ENCODE measurements at places on chromosomes 11 and 22. TPM values are rescaled to one million over a fixed set of nuclear protein-coding genes. Genes with fewer than 3 reads are reported as not detected.
A peak's percentile ranks its signal among the peaks of the same experiment; 100 is the strongest.

Gene GUCY1A2
- total RNA-seq, result 0.19 TPM

Gene FOLR2
- not detected for total RNA-seq

DNA sequence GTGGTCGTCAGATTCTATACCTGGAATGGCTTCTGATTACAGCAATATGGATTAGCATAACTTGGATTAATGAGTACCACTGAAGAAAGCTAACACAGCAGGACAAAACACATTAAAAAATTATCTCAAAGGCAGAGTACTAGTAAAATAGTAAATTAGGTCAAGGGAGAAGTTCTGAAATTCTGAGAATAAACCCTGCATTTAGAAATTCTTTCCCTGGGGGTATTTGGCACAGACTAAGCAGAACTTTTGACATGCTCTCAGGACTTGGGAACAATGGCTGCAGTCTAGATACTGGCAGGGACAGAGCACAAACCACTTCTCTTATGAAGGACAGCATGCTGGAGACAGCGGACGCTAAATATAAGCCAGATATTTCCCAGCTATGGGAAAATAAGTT lies 85.6 kb upstream of the GRIA4 start:
- no peaks in the 10 kb centered on the region for H3K4me1 ChIP-seq
- DNase-seq, result no peak
- no peaks in the 10 kb centered on the region for H3K36me3 ChIP-seq
- H3K27me3 ChIP-seq, result no peaks in the 10 kb centered on the region
- H3K4me3 ChIP-seq, result no peak overlapping the region

Gene PGA5
- total RNA-seq, result 0.19 TPM

GRCh38 chr11:112470355-112470754 lies 209.7 kb upstream of the PLET1 start:
- DNase-seq, result no peak
- H3K4me1 ChIP-seq, result no peaks in the 10 kb centered on the region
- no peak overlapping the region for H3K27ac ChIP-seq
- H3K4me3 ChIP-seq, result no peak overlapping the region

Gene APOL1
- total RNA-seq, result 8.4 TPM

GRCh38 chr11:3155216-3155615 lies 9.9 kb downstream of the OSBPL5 start:
- no peak for DNase-seq
- H3K27me3 ChIP-seq, result no peaks in the 10 kb centered on the region
- H3K36me3 ChIP-seq, result no peaks in the 10 kb centered on the region
- H3K4me1 ChIP-seq, result peaks cover 48% of the 10 kb centered on the region
- peak overlapping the region; percentile 55 for H3K27ac ChIP-seq

DNA sequence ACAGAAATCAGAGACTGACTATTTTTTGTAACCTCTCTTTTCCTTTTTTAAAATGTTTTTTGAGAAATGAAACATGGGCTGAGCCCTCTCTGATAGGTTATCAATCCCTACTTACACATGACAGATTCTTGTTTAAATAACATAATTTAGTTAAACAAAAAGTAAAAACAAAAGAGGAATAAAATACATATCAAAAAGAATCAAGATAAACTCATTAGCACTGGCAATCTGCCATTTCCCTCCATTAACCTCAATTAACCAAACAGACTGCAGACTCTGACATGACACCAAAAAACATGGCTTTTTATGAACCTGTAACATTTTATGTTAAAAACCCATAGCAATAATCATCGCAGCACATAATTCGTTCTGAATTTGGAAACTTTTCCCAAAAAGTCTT lies 284.4 kb upstream of the MTNR1B start:
- H3K4me3 ChIP-seq, result no peak overlapping the region
- no peak overlapping the region for H3K27ac ChIP-seq
- no peaks in the 10 kb centered on the region for H3K27me3 ChIP-seq
- DNase-seq, result no peak

- no peak overlapping the region for H3K4me3 ChIP-seq
- H3K36me3 ChIP-seq, result no peaks in the 10 kb centered on the region
Observed at GRCh38 chr11:107898270-107898669, 30.0 kb upstream of the RAB39A start.

Gene PACSIN3
- total RNA-seq, result 56.9 TPM

Gene APOA5
- not detected for total RNA-seq

- H3K27ac ChIP-seq, result no peak overlapping the region
- H3K27me3 ChIP-seq, result no peaks in the 10 kb centered on the region
- no peaks in the 10 kb centered on the region for H3K36me3 ChIP-seq
- no peak for DNase-seq
- peaks cover 4% of the 10 kb centered on the region for H3K4me1 ChIP-seq
Observed at GRCh38 chr22:40525250-40525884, 111.2 kb downstream of the MRTFA start.

GRCh38 chr22:22877523-22878210 lies 9.9 kb upstream of the IGLL5 start:
- H3K4me1 ChIP-seq, result no peaks in the 10 kb centered on the region
- H3K27ac ChIP-seq, result no peak overlapping the region
- no peaks in the 10 kb centered on the region for H3K27me3 ChIP-seq
- DNase-seq, result no peak
- H3K4me3 ChIP-seq, result no peak overlapping the region

Gene TMEM151A
- not detected for total RNA-seq

- no peak for DNase-seq
- no peak overlapping the region for H3K4me3 ChIP-seq
- H3K36me3 ChIP-seq, result no peaks in the 10 kb centered on the region
- no peaks in the 10 kb centered on the region for H3K27me3 ChIP-seq
- H3K27ac ChIP-seq, result peak overlapping the region; percentile 82
Observed at GRCh38 chr11:8768625-8769333, 86.2 kb downstream of the RPL27A start.

DNA sequence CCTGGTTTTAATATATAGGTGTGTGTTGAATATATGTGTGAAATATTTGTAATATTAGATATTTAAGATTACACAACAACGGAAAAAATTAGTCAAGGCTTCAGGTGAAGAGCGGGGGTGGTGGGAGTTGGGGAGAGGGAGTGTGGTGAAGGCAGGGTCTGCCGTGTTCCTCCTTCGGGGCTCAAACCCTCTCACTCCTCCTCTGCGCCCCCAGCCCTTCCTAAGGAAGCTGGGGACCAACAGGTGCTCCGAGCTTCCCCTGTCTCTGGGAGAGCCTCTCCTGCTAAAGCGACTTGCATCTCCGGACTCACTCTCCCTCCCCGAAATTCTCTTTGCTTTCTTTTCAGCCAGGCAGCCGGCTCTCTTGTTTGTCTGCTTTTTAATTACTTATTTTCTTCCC lies 960 bp upstream of the CADM1 start:
- peaks cover 9% of the 10 kb centered on the region for H3K4me1 ChIP-seq
- peaks cover 53% of the 10 kb centered on the region for H3K27me3 ChIP-seq
- peak overlapping the region; percentile 67 for H3K4me3 ChIP-seq

Gene BIK
- 15.6 TPM for total RNA-seq

Gene TTLL1
- total RNA-seq, result 2.3 TPM

DNA sequence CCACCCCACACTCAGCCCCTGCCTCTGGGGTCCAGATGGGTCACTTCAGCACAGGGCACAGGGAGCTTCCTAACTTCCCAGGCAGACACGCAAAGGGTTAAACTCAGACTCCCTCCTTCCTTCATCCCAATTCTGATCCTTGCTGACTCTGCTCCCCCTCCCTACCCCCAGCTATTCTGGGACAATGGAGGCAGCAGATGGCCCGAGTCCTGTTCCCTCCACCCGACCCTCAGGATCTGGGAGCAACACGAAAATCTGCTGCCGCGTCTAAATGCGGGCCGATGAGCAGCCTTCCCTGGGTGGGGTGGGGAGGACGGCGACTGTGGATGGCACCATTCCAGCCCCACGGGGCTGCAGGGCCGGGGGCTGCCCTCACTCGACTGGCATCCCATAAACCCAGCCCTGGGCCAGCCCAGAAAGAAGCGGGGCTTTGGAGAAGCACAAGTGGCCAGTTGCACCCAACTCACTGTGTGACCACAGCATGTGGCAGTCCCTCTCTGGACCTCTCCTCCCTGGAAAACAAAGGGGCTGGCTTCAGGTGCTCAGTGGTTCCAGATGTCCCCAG lies 18.7 kb downstream of the MFNG start:
- no peak overlapping the region for H3K27ac ChIP-seq
- peaks cover 67% of the 10 kb centered on the region for H3K27me3 ChIP-seq
- no peak for DNase-seq
- no peak overlapping the region for H3K4me3 ChIP-seq
- no peaks in the 10 kb centered on the region for H3K4me1 ChIP-seq

Gene LRRC75B
- total RNA-seq, result 20.4 TPM

DNA sequence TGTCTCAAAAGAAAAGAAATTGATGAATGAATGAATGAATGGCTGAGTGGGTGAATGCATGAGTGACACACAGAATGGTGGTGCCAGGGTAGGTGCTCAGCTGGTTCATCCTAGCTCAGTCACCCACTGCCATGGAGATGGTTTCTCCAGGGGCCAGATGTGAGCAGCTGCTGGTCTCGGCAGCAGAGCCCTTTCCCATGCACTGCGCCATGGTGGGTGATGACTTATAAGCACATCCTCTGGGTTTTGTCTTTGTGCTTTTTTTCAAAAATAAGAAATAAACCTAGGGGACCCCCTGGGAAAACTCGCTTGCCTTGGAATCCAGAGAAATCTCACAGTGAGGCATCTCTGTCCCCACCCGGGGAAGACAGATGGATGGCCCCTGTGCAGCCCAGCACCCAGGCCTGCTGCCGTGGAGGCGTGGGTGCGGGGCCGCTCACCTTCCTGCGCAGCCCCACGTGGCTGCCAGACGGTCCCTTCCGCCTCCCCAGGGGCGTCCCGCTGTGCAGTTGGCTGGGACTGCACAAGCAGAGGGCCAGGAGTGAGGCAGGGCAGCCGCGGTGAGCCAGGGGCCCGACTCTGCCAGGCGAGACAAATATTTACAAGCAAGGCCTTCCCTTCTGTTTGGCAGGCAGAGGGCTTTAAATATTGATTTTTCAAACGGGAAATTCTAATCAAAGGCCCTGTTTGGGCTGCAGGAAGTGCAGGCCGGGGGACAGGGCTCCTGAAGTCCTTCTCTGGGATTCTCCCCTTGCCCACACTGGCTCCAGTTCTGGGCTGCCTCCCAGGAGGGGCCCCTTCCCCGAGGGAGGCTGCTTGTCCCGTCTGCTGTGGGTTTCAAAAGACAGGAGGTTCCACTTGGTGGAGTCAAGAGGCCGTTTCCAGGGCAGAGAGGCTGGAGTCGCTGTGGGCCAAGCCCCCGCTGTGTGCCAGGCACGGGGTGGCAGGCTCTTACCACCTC lies 24.3 kb downstream of the MPPED1 start:
- H3K4me3 ChIP-seq, result no peak overlapping the region
- no peaks in the 10 kb centered on the region for H3K4me1 ChIP-seq
- DNase-seq, result no peak
- H3K27me3 ChIP-seq, result peaks cover 96% of the 10 kb centered on the region

GRCh38 chr11:116716621-116717020 lies 56.2 kb downstream of the BUD13 start:
- no peaks in the 10 kb centered on the region for H3K27me3 ChIP-seq
- H3K36me3 ChIP-seq, result no peaks in the 10 kb centered on the region
- H3K4me1 ChIP-seq, result no peaks in the 10 kb centered on the region
- H3K27ac ChIP-seq, result no peak overlapping the region
- DNase-seq, result no peak

DNA sequence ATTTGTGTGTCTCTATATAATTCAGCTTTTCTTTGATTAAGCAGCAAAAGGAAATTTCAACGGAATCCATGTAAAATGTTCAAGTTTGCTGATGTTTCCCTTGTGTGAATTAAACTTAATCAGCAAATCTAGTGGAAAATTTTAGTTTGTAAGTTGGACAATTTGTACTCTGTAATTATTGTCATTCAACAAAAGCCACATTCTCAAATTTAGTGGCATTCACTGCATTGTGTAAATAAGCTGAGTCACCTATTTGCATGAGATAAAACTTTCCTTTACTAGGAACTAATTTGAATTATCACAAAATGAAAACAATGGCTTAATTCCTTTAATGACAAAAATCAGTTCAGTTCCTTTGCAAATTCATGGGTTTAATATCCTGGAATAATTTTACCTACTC lies 784.2 kb upstream of the CCDC179 start:
- no peaks in the 10 kb centered on the region for H3K36me3 ChIP-seq
- no peak for DNase-seq
- H3K4me1 ChIP-seq, result no peaks in the 10 kb centered on the region
- no peak overlapping the region for H3K27ac ChIP-seq
- no peak overlapping the region for H3K4me3 ChIP-seq

GRCh38 chr11:67700548-67701262 lies 26.3 kb upstream of the ALDH3B2 start:
- no peak for DNase-seq
- H3K27me3 ChIP-seq, result no peaks in the 10 kb centered on the region
- H3K4me3 ChIP-seq, result no peak overlapping the region
- H3K36me3 ChIP-seq, result no peaks in the 10 kb centered on the region
- H3K4me1 ChIP-seq, result peaks cover 46% of the 10 kb centered on the region

DNA sequence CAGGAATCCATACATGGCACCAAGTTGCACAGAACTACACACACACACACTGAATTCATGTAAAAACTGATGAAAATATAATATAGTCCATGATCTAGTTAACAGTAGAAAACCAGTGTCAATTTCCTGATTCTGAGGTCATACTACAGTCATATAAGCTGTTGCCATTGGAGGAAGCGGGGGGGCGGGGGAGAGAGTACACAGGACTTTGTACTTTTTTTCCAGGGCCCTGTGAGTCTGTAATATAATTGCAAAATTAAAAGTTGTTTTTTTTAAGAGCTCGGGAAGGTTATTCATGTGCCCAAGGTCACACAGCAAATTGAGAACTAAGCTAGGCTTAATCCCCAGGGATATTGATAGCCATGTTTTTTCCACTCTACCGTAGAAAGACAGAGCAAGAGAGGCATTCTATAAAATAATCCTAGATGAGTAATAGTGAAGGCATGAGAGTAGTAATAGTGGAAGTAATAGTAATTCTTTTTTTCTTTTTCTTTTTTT lies 312.3 kb downstream of the MN1 start:
- H3K36me3 ChIP-seq, result no peaks in the 10 kb centered on the region
- no peaks in the 10 kb centered on the region for H3K27me3 ChIP-seq
- H3K27ac ChIP-seq, result no peak overlapping the region

Gene OR5B17
- not detected for total RNA-seq

Gene SERPING1
- 136 TPM for total RNA-seq

DNA sequence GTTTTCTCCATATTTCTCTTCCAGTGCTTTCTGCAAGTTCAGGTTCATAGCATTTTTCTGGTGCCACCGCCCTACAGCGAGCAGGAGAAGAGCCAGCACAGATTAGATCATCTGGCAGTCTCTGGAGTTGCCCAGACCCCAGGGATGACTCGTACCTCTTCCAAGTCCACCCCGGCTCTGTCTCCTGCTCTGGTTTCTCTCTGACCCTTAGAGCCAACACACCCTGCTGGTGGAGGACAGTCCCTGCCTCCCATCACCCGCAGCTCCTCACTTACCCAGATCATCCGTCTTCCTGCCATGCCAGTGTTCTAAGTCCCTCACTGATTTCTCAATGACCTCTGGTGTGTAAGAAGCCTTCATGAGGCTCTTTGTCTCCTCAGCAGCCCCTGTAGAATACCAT lies 28.0 kb downstream of the TST start:
- no peaks in the 10 kb centered on the region for H3K4me1 ChIP-seq
- DNase-seq, result no peak
- no peak overlapping the region for H3K27ac ChIP-seq
- H3K27me3 ChIP-seq, result peaks cover 58% of the 10 kb centered on the region
- no peak overlapping the region for H3K4me3 ChIP-seq

GRCh38 chr22:25419247-25420113 lies 145.0 kb upstream of the GRK3 start:
- no peak for DNase-seq
- peaks cover 8% of the 10 kb centered on the region for H3K27me3 ChIP-seq
- peak overlapping the region; percentile 2 for H3K4me3 ChIP-seq
- peaks cover 31% of the 10 kb centered on the region for H3K4me1 ChIP-seq
- no peaks in the 10 kb centered on the region for H3K36me3 ChIP-seq

Data from esophagus squamous epithelium (tissue), 5 donors.